ENCODE measurements at places on chromosomes 2 and 18.

DNA sequence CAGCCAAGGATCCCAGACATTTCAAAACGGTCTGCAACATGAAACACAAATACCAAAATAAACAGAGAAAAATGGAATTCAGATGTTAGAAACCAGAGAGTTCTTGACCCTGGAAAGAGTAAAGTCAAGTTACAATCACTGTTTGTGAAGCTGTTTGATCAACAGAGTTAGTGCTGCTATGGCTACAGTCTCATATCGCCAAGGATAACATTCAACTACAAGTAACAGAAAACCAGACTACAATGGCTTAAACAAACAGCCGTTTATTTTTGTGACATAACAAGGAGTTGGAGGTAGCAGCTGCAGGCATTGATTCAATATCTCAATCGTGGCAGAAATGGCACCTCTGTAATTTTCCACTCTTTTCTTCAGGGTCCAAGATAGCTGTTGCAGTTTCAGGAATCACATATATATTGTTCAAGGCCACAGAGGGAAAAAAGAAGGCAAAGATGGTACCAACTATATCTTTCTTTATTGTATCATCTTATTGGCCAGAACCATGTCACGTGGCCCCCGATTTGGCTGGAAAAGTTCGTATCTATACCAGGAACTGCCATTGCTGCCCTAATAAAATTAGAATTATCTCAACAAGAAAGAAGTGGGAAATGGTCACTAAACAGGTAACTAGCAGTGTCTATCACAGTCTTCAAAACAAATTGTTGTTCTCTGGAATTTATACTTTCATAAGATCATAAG, 17.7 kb upstream of the HNRNPLL start:
- no peak for DNase-seq

DNA sequence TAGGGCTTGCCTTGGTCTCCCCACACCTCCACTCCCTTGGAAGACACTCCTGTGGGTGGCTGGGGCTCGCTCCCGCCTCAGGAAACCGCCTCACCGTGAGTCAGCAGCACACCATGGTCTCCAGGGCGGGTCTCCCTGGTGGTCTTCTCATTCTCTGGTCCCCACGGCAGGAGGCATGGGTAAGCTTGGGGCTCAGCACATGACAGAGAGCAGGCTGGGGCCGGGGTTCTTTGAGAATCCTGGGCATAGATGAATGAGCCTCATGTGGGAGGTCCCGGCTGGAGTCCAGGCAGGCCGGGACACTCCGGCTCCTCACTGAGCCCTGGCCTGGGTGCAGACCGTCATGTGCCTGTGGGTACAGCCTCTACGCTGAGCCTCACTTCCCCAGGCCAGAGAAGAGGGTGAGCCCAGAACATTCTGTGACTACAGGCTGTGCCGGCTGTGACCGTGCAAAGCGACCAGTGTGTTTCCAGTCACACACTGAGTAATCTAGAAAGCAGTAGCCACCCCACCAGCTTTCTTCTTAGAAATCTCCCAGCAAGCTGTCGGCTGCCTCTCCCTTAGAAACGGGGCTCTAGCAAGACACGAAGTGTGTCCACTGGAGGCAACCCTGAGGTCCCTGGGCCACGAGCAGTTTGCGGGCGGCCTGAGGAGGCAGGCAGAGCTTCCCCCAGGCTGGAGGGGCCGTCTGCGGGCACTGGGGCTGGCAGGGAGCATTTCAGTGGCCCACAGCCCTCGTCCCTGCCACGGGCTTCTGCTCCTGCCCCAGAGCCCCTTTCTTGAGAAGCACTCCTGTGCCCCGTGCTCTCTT, 93.1 kb downstream of the RHOB start:
- DNase-seq = no peak

- DNase-seq = no peak
These were observed 21.9 kb downstream of the METTL8 start for GRCh38 chr2:171411791-171412483.

GRCh38 chr2:26327291-26328272, 18.4 kb upstream of the SELENOI start:
- DNase-seq = no peak

GRCh38 chr18:21897811-21898210, 157.2 kb downstream of the MIB1 start:
- no peak for DNase-seq
